ENCODE measurements at places on chromosomes 2 and 18.

- no peak for DNase-seq
Measured at GRCh38 chr2:42906111-42906556, 113.8 kb upstream of the HAAO start.

GRCh38 chr2:9739531-9739964 is 103.7 kb upstream of the TAF1B start:
- DNase-seq: no peak

GRCh38 chr2:73426176-73426575 is 40.5 kb downstream of the ALMS1 start:
- no peak for DNase-seq

GRCh38 chr2:65388051-65388531 is 44.3 kb downstream of the SPRED2 start:
- DNase-seq: no peak

GRCh38 chr2:207077266-207077665 is 88.5 kb downstream of the KLF7 start:
- DNase-seq: no peak

DNA sequence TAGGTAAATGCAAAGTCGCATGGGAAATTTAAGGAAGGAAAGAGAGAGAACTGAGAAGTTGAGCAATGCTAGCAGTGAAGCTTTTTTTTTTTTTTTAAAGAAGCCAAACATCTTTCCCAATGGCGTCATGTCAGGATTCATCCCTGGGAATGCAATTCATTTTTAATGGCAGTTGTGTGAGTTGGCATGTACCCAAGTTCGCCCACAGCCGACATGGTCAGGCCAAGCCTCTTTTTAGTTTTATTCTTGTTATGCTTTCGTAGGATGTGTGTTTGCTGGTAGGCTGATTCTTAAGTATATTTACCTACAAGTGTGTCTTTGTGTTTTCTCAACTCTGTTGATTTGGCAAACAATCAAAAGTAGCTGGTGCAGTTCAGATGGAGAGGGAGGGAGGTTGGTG is 127.6 kb upstream of the ITGA6 start:
- no peak for DNase-seq

DNA sequence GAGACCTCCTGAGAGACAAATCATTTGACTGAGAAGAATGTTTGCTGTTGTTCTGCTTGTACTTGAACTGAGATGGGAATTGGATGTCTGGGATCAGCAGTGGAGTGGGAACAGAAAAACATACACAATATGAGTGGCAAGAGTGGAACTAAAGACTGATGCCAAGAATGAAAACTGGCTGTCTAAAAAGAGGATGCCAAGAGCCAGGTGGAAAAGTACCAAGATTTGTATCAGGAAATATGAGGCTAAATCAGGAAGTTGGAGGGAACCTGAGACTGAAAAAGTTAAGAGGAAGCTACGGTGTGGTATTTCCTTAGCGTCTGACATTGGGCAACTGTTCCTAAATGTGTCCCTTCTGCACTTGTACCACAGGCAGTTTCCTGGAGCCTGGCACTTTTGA is 440.9 kb upstream of the CELF4 start:
- DNase-seq: no peak

DNA sequence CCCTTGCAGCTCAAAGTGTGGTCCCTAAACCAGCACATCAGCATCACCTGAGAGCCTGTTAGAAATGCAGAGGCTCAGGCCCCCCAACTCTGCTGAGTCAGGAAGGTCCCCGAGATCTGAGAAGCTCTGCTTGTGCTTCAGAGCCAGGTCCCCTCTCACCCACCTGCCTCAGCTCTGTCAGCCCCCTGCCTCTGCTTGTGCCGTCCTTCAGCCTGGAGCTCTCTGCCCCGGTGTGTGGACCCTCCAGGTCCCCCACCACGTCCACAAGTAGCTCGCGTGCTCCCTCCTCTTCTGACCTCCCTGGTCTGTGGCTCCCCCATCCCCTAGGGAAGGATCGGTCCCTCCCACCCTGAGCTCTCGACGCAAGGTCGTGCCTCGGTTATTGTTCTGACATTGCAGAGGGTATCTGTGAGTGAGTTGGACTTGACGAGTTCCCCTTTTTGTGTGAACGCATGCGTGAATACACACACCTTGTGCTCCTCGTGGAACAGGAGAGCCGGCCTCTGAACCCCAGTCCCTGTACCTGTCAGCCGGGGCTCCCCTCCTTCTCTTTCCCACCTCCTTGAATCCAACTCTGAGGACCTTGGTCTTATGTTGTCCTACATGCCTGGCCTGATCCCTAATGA is 75.5 kb upstream of the TAF1B start:
- no peak for DNase-seq

DNA sequence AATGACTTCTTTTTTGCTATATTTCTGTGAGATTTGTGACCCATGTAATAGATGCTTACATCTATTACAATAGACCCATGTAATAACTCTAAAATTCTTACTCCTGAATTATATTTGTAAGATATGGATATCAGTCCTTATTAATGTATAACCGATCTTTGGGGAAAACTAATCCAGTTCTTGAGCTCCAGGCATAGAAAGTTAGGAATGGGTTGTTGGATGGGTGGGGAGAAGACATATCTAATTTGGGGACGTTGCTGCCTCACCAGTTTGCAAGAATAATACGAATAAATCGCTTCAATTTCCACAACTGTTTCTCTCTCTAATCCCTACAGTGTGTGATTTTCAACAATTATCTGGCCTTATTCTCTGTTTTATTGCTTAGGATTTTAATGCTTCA is 13.5 kb downstream of the CAVIN2 start:
- DNase-seq: no peak

DNA sequence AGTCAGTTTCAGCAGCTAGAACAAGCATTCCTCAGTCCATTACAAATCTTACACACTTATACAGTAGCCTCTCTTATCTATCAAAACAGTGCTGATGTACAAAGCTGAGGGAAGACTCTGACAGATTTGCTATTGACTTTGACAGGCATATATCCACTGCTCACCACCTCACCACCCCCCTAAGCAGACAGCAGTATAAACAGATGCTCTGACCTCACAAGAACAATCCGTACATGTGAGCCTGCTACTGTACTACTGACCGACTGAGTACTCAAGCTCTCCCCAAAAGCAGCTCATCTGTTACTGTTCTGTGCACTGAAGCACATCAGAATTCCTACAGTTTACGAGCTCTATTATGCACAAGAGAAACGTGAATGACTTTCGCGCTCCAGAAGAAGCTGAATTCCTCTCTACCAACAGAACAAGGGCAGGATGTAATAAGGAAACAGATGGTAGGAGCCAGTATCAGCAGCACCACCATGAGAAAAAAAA is 95.6 kb upstream of the PDE1A start:
- DNase-seq: peak; percentile 84

GRCh38 chr18:75221397-75221796 is 10.8 kb downstream of the TSHZ1 start:
- DNase-seq: no peak

DNA sequence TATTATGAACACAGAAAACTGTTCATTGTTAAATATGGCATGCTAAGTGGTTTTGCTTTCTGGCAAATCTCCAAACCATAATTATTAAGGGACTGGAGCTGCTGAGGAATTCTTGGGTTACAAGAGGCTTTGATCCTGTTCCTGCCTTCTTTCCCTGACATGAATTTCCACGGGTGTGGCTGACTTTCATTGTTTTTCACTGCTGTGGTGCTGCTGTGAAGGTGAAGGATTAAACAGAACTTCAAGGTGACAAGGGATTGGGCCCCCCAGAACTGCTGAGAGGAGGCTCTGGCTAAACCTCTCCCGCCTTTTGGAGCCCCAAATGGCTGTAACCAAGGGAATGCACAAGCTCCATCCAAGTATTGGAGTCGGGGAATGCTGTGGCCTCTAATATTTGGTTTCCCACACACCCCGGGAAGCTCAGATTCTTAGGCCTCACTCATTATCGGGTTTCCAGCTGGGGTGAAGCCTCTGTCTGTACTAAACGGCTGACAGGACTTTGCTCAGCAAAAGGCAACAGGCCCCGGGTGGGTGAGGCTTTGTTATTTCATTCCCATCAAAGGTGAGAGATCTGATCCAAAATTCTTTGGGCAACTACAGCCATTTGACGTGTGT is 29.0 kb upstream of the ZFP36L2 start:
- DNase-seq: no peak

DNA sequence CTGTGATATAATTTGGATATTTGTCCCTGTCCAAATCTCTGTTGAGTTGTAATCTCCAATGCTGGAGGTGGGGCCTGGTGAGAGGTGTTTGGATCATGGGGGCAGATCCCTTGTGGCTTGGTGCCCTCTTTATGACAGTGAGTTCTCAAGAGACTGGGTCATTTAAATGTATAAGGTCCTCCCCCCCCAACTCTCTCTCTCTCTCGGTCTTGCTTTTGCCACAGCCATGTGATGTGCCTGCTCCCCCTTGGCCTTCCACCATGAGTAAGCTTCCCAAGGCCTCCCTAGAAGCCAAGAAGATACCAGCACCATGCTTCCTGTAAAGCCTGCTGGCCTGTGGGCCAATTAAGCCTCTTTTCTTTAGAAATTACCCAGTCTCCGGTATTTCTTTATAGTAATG is 58.6 kb downstream of the FN1 start:
- no peak for DNase-seq

DNA sequence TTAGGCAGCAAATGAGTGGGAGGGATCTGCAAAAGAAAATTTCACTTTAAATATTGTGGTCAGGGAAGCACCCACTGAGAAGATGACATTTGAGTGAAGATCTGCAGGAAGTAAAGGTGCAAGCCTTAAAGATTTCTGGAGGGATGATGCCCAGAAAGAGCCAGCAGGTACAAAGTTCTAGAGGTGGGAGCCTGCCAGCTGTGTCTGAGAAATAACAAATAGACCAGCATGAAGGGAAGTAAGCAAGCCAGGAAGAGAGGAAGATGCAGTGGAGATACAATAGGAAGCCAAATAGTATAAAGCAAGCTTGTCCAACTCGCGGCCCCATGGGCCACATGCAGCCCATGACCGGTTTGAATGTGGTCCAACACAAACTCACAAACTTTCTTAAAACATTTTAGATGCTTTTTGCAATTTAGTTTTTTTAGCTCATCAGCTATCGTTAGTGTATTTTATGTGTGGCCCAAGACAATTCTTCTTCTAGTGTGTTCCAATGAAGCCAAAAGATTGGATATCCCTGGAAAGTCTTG is 489.9 kb downstream of the DCC start:
- DNase-seq: no peak

DNA sequence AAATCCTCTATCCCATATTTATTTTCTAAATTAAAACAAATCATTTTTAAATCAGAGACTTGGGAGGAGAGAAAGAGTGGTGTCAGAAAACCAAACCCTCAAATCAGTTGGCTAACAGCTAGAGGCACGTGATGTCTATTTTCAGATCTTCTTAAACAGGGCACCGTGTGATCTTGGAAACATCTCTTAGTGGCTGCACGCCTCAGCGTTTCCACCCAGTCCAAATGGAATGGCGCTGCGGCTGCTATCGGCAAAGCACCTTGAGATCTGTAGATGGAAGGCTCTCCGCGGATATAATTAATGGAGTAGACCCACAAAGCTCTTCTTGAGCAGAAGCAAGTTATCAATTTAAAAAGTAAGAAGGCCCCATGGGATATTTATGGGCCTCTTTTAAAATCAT is 50.0 kb downstream of the NRP2 start:
- DNase-seq: no peak

DNA sequence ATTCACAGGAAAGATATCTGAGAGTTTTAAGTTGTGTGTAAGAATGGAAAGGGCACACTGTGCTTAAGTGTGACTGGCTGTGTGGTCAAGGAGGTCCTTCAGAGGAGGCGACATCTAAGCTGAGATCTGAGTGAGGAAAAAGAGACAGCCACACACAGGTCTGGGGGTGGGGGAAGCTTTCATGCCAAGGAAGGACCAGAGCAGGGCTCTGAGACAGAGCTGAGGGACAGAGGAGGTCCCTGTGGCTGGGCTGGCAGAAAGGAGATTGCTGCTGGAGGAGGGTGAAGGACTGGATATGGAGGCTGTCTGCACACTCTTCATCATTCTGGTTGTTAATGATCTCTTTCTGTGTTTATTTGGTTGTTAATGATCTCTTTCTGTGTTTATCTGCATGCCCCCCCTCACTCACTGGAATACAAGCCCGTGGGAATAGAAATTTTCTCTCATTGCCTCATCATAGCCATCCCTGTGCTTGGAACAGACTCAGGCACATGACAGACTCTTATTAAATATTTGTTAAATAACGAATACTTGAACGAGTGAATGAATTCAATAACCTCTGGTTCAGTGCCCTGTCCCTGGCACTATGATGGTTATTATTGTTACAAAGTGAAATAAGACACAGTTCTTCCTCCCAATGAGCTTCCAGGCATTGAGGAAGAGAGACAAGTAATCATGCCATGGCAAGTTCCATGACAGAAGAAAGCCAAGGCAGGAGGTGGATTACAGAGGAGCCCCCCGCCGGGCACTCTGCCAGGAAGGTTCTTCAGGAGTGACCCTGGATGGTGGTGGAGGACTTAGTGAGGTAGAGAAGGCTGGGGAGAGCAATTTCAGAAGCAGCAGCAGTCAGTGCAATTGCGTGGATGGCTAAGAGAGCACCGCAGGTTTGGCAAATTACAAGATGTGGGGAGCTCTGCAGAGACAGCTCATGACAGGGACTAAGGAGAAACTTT is 399.4 kb upstream of the HS6ST1 start:
- no peak for DNase-seq

DNA sequence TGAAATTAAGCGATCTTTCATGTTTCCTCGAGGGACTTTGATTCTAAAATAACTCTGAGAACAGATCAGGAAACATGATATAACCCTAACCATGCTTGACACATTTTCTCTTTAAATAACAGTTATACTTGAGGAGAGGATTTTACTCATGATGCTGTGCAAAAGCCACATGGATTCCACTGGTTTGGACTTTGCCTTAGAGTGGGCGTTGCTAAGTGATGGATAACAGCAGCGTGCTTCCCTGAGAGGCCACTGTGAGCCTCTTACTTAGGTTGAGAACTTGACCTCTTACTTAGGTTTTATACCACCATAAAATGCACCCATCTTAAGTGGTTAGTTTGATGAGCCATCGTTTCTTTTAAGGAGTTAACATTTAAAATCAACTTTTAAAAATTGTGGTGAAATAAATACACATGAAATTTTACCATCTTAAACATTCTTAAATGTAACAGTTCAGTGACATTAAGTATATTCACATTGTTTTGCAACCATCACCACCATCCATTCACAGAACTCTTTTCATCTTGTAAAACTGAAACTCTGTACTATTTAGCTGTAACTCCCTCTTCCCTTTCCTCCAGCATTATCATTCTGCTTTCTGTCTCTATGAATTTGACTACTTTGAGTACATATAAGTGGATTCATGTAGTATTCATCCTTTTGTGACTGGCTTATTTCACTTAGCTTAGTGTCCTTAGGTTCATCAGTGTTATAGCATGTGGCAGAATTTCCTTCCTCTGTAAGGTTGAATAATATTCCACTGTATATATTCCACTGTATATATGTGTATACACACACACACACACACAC is 22.6 kb downstream of the ANXA4 start:
- no peak for DNase-seq

- DNase-seq: no peak
Measured at GRCh38 chr2:222653280-222653679, 2.6 kb downstream of the FARSB start.
